Tibial nerve (tissue), 4 donors: ENCODE measurements at places on chromosomes 3 and 15. TPM values are rescaled to one million over a fixed set of nuclear protein-coding genes. Genes with fewer than 3 reads are reported as not detected.

The PP2D1 gene
- not detected for total RNA-seq

GRCh38 chr15:57403017-57403416 lies 26.7 kb downstream of the CGNL1 start:
- peaks cover 36% of the 10 kb centered on the region for H3K4me1 ChIP-seq
- no peak overlapping the region for H3K27ac ChIP-seq
- H3K4me3 ChIP-seq, result no peak overlapping the region
- DNase-seq, result no peak
- no peaks in the 10 kb centered on the region for H3K27me3 ChIP-seq
- no peaks in the 10 kb centered on the region for H3K36me3 ChIP-seq

The CHRD gene
- total RNA-seq, result 44.6 TPM

The ALDH1A3 gene
- total RNA-seq, result 31.2 TPM

DNA sequence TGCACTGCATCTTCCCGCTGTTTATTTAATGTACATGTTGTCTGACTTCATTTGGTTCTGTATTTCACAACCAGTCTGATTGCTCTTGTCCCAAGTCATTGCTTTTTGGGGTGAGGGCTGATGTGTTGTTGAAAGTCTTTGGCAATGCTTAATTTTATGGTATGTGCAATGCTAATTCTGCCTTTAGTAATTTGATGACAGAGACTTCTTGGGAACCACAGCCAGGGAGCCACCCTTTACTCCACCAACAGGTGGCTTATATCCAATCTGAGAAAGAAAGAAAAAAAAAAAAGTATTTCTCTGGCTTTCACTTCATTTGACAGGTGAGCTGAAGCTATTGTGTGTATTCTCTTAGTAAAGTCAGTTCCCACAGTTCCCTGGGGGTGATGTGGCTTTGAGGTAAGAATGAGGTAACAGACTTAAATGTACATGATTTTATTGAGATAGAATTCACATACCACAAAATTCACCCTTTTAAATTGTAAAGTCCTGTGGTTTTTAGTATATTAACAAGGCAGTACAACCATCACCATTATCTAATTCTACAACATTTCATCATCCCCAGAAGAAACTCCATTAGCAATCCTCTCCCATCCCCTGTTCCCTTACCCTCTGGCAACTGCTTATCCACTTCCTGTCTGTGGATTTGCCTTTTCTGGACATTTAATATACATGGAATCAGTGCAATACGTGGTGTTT lies 97.3 kb downstream of the SLCO3A1 start:
- DNase-seq, result no peak
- H3K36me3 ChIP-seq, result no peaks in the 10 kb centered on the region
- no peaks in the 10 kb centered on the region for H3K4me1 ChIP-seq
- H3K27ac ChIP-seq, result no peak overlapping the region
- no peaks in the 10 kb centered on the region for H3K27me3 ChIP-seq

DNA sequence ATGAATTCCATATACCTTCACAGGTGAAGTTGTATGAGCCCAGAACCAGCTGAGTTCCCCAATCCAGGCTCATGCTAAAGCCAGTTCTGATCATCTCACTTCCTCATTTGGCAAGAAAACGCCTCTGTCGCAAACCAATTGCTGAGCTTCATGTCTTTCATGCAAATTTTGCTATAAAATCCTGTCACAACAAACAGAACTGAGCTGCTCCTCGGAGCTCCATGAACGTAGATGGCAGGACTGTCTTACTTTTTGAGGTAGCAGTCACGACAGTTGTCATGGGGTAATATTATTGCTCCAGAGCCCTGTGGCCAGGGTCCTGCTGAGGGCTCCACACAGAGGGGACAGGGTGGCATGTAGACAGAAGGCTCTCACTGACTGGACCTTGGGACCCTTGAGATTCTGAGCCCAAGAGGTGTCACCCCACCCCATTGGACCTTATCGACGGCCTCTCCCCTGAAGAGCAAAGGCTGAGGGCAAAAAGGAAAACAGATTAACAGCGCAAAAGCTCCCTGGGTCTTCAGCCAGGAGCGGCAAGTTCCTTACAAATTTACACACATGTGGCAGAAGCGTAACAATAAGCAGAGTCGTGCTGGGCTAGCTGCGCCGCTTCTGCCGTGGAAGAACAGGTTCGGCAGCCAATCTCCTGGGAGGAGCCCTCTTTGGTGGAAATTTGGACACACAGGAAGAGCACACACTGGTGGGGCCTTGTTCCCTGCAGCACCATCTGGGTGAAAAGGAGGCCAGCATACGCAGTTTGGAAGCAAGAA lies 249.2 kb downstream of the OPA1 start:
- no peaks in the 10 kb centered on the region for H3K36me3 ChIP-seq
- H3K27ac ChIP-seq, result no peak overlapping the region
- no peak for DNase-seq
- no peak overlapping the region for H3K4me3 ChIP-seq
- H3K27me3 ChIP-seq, result no peaks in the 10 kb centered on the region

The ARNT2 gene
- total RNA-seq, result 5.1 TPM

- no peak overlapping the region for H3K4me3 ChIP-seq
- no peak overlapping the region for H3K27ac ChIP-seq
- H3K4me1 ChIP-seq, result no peaks in the 10 kb centered on the region
These were observed 24.8 kb downstream of the ATP10A start for GRCh38 chr15:25838191-25838870.

DNA sequence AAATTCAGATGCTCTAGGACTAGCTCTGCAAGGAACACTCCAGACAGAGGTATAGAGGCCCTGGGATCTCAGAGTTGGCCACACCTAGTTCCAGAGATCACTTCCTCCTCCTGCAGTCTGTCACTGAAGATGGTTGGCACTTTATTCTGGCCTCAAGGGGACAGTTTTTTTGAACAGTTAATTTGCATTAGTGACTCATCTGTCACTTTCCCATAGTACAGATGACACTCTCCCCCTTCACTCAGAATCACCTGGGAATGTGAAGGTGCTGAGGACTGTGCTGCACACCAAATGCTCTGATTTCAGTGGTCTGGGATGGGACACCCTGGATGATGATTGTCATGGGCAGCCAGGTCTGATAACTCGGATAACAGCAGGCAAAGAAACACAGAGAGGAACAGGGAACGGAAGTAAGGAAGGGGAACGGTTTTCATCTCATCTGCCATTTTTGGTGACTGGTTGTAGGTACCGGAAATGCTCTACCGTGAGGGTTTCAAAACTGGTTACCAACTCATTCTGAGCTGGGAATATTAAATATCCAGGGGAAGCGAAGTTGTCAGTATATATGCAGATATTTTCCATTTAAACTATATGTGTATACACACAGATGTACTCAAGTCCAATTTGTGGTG lies 232.5 kb upstream of the ST8SIA2 start:
- no peak for DNase-seq
- H3K27me3 ChIP-seq, result no peaks in the 10 kb centered on the region
- H3K36me3 ChIP-seq, result peaks cover 40% of the 10 kb centered on the region
- H3K4me3 ChIP-seq, result no peak overlapping the region

DNA sequence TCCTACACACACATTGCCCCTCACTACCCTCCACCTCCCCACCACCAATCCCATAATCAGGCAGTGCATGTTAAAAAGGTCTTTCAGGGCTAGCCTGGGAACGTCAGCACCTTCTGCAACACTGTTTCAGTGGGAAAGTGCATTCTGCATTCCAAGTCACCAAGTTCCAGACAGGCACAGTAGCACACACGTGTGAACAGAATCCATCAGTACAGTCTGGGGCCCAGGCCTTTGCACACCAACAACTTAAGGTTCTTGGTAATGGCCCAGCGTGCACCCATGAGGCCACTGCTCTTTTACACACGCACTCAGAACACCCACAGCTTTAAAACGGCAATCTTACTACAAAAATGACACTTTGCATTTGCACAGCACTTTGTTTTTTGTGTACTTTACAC lies 1.2 kb downstream of the ANXA2 start:
- DNase-seq, result no peak
- H3K4me1 ChIP-seq, result peaks cover 46% of the 10 kb centered on the region
- peak overlapping the region; percentile 99 for H3K27ac ChIP-seq
- peaks cover 6% of the 10 kb centered on the region for H3K36me3 ChIP-seq

GRCh38 chr15:67850994-67851571 lies 11.2 kb upstream of the RNU6-1 start:
- H3K4me1 ChIP-seq, result no peaks in the 10 kb centered on the region
- H3K27me3 ChIP-seq, result no peaks in the 10 kb centered on the region
- H3K27ac ChIP-seq, result no peak overlapping the region
- DNase-seq, result no peak
- H3K4me3 ChIP-seq, result no peak overlapping the region

The LTF gene
- total RNA-seq, result not detected

The APBA2 gene
- total RNA-seq, result 3.3 TPM

The EPB42 gene
- not detected for total RNA-seq

The B3GALNT1 gene
- 5.7 TPM for total RNA-seq

The GRAMD1C gene
- 12.6 TPM for total RNA-seq

GRCh38 chr15:26967719-26968269 lies 3.2 kb upstream of the GABRG3 start:
- H3K27ac ChIP-seq, result no peak overlapping the region
- H3K4me1 ChIP-seq, result no peaks in the 10 kb centered on the region
- H3K36me3 ChIP-seq, result no peaks in the 10 kb centered on the region
- no peaks in the 10 kb centered on the region for H3K27me3 ChIP-seq
- peak overlapping the region; percentile 1 for H3K4me3 ChIP-seq

The CCDC191 gene
- 9.3 TPM for total RNA-seq

GRCh38 chr3:174675406-174675805 lies 183.7 kb upstream of the NAALADL2 start:
- no peak overlapping the region for H3K27ac ChIP-seq
- DNase-seq, result no peak
- H3K36me3 ChIP-seq, result no peaks in the 10 kb centered on the region
- no peaks in the 10 kb centered on the region for H3K27me3 ChIP-seq
- H3K4me3 ChIP-seq, result no peak overlapping the region
- H3K4me1 ChIP-seq, result no peaks in the 10 kb centered on the region

- no peak overlapping the region for H3K4me3 ChIP-seq
- H3K27ac ChIP-seq, result no peak overlapping the region
- no peaks in the 10 kb centered on the region for H3K27me3 ChIP-seq
- H3K36me3 ChIP-seq, result no peaks in the 10 kb centered on the region
These were observed 26.0 kb downstream of the SLC41A3 start for GRCh38 chr3:126057936-126058335.

DNA sequence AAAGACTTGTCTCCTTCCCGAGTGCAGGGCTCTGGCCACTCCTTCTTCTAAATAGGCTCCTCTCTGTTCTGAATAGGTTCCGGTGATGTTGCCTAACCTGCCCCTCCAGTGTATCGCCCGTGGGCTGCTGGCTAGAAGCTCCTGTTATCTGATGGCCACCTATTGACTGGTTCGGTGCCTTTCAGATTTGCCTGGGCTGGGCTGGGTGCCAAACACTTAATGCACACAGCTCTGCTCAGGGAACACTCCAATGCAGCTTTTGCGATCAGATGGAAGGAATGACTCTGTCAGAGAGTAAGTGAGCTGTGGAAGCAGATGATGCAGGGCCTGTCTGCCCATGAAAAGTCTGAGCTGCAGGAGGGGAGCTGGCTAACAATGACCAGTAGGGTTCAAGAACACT lies 112.9 kb downstream of the CORO2B start:
- no peak overlapping the region for H3K4me3 ChIP-seq
- H3K4me1 ChIP-seq, result no peaks in the 10 kb centered on the region
- no peak overlapping the region for H3K27ac ChIP-seq
- H3K27me3 ChIP-seq, result no peaks in the 10 kb centered on the region

DNA sequence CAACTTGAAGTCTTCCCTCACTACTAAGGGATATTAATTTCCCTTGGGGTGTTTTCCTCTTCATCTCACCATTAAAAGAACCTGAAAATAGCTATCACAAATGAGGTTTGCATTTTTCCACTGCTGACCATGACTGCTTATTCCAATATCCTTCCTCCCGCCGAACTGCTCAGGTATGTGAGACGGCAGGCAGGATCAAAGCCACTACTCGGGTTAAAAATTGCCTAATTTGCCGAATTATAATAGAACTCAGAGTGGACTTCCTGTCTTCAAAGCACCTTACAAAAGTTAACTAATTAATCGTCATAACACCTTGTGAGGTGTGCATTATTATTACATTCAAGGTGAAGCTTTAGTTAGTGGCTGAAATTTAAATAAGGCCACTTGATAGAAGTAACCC lies 655.2 kb upstream of the ADAMTS9 start:
- H3K27me3 ChIP-seq, result no peaks in the 10 kb centered on the region
- DNase-seq, result no peak
- H3K36me3 ChIP-seq, result no peaks in the 10 kb centered on the region
- no peak overlapping the region for H3K4me3 ChIP-seq
- H3K27ac ChIP-seq, result no peak overlapping the region

The SCAANT1 gene
- total RNA-seq, result not detected

DNA sequence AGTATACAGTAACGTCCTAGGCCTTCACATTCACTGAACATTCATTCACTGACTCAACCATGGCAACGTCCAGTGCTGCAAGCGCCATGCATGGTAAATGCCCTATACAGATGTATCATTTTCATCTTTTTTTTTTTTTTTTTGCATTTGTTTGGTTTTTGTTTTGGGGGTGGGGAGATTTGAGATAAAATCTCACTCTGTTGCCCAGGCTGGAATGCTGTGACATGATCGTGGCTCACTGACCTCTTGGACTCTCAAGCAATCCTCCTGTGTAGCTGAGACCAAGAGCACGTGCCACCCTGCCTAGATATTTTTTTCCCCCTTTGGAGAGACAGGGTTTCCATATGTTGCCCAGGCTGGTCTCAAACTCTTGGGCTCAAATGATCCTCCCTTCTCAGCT lies 37.4 kb downstream of the SUSD5 start:
- H3K36me3 ChIP-seq, result no peaks in the 10 kb centered on the region
- no peaks in the 10 kb centered on the region for H3K4me1 ChIP-seq
- no peaks in the 10 kb centered on the region for H3K27me3 ChIP-seq
- no peak overlapping the region for H3K27ac ChIP-seq

DNA sequence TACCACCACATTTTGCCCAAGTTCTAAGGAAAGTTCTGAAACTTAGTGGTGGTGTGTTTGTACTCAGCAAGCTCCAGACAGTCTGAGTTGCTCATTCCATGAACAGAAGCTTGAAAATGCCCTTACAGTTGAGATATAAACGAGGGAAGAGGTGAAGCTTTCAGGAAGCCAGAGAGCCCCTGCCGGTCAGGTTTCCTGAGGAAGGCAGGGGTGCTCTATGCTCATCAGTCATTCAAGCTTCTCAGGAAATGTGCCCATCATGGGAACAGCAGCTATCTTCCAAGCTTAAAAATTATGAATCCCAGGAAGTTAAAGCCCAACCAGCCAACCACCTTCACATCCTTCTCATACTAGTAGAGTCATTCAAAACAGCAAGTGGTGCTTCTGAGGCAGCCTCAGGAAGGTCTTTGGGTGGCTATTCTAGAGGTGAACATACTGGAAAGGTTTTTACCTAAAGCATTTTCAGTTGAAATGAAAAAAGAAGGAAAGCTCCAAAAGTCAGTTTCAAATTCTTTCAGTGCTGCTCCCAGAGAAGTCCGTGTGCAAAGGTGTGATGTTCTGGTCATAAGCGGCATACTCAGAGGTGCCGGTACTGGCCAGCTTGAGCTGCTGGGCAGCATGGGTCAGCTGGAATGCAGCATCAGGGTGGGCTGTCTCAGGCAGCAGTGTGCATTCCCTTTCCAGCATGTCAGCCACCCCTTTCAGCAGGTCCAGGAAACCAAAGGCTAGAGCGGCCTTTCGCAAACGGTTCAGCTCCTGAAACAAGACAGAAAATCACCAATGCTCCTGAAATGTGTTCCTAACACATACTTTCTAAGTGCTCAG lies 31.8 kb downstream of the INTS14 start:
- H3K27ac ChIP-seq, result no peak overlapping the region
- no peaks in the 10 kb centered on the region for H3K27me3 ChIP-seq
- DNase-seq, result no peak
- peaks cover 92% of the 10 kb centered on the region for H3K36me3 ChIP-seq
- H3K4me1 ChIP-seq, result no peaks in the 10 kb centered on the region

The HEMK1 gene
- 8.8 TPM for total RNA-seq

GRCh38 chr3:41836360-41837134 lies 125.4 kb downstream of the ULK4 start:
- H3K27ac ChIP-seq, result no peak overlapping the region
- no peak overlapping the region for H3K4me3 ChIP-seq
- no peaks in the 10 kb centered on the region for H3K36me3 ChIP-seq

- no peak overlapping the region for H3K4me3 ChIP-seq
- no peak for DNase-seq
- no peaks in the 10 kb centered on the region for H3K27me3 ChIP-seq
These were observed 71.0 kb upstream of the MDFIC2 start for GRCh38 chr3:70383360-70383831.
